ENCODE measurements at places on chromosomes 5 and 9.

- DNase-seq = no peak
Measured at GRCh38 chr5:180623844-180624243, 25.6 kb downstream of the FLT4 start.

DNA sequence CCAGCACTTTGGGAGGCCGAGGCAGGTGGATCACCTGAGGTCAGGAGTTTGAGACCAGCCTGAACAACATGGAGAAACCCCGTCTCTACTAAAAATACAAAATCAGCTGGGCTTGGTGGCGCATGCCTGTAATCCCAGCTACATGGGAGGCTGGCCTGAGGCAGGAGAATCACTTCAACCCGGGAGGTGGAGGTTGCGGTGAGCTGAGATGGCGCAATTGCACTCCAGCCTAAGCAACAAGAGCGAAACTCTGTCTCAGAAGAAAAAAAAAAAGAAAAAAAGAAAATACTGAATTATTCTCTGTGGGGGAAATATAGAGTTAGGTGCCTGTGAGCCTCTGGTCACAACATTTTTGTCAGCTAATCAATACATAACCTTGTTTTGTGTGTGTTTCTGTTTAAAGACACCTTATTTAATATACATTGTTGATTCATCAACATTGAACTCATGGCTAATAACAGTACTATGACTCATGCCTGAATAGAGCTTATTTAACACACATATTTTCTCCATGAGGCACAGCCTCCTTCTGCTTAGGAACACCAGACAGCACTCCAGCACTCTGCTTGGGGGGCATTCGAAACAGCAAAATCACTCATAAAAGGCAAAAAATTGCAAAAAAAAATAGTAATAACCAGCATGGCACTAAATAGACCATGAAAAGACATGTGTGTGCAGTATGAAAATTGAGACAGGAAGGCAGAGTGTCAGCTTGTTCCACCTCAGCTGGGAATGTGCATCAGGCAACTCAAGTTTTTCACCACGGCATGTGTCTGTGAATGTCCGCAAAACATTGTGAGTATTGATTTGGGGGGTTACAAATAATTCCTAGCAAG lies at the start of gene IL31RA:
Gene IL31RA, plus strand, starts transcription at position 519 of the 836 bp plus-strand sequence. Its CDS starts 214 bp downstream, at position 733.
- DNase-seq = no peak

DNA sequence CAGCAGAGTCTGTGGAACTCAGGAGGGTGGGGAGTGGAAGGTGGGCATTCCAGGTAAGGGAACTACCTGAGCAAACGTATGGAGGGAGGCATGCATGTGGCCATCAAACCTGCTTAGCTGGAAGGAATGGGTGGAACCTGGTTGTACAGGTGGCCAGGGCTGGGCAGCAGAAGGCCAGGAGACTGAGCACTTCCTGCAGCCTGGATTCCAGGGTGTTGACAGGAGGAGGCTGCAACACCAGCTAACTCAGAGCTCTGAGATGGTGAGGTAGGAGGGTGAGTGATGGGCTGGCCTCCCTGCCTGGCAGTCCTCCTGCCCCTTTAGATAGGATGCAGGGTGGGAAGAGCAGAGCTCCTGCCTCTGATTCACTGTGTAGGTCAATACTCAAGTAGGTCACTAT lies 92.5 kb upstream of the CPEB4 start:
- no peak for DNase-seq

- DNase-seq = no peak
Measured at GRCh38 chr9:7791394-7791793, 8.2 kb downstream of the DMAC1 start.

- DNase-seq = no peak
Measured at GRCh38 chr5:168713051-168713450, 133.9 kb upstream of the PANK3 start.

All from stimulated activated CD8-positive, alpha-beta memory T cell treated with anti-CD3 and anti-CD28 coated beads, Interleukin-2, amount 100 ng/mL, for 48 hours (primary cell).